ENCODE measurements at places on chromosomes 7 and 10.
A peak's percentile ranks its signal among the peaks of the same experiment; 100 is the strongest.

- no peak for DNase-seq
Observed at GRCh38 chr10:123926401-123927264, 35.0 kb upstream of the CPXM2 start.

- DNase-seq = no peak
Observed at GRCh38 chr7:107785170-107785569, 17.9 kb downstream of the SLC26A3 start.

DNA sequence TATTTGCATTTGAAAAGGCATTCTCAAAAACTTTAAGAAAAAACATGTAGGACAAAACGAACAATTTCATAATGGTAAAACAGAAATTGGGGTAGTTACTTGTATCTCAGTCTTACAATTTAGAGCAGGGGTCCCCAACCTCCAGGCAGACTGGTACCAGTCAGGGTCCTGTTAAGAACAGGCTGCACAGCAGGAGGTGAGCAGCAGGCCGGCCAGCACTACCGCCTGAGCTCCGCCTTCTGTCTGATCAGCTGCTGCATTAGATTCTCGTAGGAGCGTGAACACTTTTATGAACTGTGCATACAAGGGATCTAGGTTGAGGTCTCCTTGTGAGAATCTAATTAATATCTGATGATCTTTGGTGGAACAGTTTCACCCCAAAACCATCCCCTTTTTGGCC, 77.3 kb downstream of the SEMA3A start:
- DNase-seq = no peak

DNA sequence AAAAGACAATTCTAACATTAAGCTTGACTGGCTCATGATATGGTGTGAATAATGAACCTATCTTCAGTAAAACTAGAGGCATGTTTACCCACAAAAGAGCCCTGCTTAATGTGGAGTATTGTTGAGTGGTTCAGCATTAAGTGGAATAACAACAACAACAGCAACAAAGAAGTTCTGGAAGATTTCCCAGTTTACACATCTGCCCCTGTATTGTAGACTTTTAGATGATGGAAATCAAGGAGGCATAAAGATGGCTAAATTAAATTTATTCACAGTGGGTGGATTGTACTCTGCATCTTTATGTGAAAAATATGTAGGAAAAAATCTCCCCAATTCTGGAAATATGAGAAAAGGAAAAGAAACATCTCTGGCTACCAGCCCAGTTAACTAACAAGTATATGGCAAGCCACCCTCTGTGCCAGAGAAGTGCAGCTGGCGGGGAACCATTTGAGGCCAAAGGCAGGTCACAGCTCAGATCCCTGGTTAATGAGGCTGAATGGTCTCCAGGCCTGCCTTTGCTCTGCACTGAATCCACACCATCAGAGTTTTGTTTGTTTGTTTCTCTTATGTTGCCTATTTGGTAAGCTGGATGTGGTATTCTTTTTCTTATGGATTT, 186.0 kb downstream of the SEMA3D start:
- no peak for DNase-seq

DNA sequence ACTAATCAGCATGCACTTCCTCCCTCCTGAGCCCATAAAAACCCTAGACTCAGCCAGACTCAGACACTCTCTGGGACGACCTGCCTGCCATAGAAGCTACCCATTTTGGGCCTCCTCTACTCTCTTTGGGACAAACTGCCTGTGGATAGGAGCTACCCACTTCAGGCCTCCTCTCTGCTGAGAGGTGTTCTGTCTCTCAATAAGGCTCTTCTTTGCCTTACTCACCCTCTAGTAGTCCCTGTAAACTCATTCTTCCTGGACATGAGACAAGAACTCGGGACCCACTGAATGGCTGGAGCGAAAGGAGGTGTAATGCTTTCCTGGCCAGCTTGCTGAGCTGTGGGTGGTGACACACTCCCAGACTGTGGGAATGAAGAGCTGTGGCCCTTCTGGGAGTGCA, 424.8 kb upstream of the FZD8 start:
- DNase-seq = no peak

DNA sequence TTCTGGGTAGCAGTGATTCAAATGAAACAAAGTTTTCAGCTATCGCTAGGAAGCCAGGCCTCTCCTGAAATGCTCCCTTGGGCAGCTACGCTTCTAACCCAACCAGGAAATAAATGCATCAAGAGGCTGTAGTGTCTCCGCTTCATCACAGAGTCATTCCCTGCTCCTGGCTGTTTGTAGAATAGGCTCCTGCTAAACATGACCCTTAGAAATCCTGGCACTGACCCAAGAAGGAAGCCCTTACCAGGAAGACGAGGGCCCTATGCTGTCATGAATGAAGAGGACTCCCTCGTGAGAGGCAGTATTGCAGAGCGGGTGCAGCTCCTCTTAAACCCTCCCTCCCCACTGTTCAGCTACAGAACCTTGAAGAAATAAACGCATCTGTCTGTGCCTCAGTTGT, 48.3 kb downstream of the NOD1 start:
- no peak for DNase-seq

GRCh38 chr10:13987446-13987845, 343.3 kb downstream of the FRMD4A start:
- DNase-seq = no peak

DNA sequence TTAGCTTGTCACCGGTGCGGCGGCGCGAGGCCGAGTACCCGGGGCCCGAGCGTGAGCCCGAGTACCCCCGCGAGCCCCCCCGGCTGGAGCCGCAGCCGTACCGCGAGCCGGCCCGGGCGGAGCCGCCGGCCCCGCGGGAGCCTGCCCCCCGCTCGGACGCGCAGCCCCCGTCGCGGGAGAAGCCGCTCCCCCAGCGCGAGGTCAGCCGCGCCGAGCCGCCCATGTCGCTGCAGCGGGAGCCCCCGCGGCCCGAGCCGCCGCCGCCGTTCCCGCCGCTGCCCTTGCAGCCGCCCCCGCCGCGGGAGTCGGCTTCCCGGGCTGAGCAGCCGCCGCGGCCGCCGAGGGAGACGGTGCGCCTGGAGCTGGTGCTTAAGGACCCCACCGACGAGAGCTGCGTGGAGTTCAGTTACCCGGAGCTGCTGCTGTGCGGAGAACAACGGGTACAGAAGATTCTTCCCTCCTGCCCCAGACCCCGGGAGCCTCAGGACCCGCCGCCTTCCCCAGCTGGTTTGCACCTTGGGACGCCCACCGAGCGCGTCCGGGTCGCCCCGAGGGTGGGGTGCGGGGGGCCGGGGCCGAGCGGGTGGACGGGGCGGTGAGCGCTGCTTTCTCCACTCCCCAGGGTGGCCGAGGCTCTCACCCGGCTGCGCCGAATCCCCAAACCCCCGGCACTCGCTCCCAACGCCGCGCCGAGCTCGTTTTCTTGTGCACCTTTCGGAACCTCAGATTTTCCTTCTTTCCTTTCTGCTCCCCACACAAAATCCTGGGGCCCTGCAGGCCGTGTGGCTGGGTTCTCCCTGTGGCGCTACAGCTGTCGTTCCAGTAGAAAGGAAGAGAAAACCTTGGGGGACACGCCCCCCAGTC, 708 bp downstream of the UBN2 start:
- DNase-seq = peak; percentile 55

DNA sequence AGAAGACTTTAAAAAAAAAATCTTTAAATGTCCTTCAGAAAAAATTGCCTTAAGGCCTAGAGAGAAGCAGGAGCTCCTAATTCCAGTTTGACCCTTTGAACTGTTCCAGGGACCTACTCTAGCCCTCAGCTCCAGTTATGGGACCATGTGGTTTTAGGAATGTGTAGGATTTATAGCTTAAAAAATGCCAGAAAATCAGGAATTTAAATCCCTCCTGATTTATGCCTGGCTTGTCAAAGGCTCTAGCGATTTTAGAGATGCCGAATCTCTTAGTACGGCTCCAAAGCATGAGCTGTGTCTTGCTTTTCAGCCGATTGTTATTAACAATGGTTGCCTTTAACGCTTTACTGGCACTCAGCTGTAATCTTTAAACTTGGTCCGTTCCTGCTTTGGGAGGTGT, 130.6 kb upstream of the NPVF start:
- DNase-seq = no peak

DNA sequence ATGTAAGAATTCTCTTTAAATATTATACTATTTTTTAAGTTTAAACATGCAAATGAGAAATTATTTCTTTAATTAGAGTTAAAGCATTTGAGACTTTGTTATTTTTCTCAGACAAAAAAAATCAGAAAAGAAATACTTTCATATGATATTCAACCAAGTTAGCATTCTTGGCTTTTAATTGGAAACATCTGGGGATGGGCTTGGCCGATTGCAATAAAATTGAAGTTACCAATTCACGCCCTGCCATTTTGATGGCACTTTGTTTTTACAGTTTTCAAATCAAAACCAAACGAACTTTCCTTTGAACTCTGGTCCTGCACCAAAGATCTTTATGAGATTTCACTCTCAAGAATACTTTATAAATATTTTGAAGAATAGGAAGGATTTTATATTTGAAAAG, 127.7 kb downstream of the ATE1 start:
- no peak for DNase-seq

GRCh38 chr7:108266035-108266434, 135.9 kb upstream of the LAMB4 start:
- no peak for DNase-seq

DNA sequence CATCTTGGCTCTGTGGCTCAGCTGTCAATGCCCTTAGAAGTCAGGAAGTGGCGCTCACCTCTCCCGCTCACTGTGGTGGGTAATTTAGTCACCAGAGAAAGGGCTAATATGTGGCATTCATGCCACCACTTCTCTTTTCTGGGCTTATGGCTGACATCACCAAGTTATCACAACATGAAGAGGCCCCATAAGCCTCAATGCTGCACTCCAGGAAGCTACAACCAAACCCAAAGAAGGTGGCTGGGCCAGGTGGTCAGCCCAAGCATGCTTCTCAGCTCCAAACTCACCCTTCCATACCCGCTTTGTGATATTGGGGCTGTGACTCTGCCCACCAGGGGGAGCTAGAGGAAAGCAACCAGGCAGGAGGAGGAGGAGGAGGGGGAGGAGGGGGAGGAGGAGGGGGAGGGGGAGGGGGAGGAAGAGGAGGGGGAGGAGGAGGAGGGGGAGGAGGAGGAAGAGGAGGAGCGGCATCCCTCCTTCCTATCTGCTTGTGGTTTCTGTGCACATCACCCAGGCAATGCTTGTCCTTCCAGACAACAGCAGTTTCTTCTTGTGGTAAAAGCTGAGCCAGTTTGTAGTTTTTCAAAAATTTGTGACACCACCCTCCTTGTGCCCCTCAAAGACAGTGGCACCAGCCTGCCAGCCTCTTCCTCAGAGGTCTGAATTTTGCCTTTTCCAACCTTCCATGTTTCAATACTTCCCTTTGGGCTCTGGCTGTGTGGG, 42.1 kb downstream of the CYP26A1 start:
- no peak for DNase-seq

- peak; percentile 22 for DNase-seq
Observed at GRCh38 chr10:15209827-15210509, 41.5 kb upstream of the NMT2 start.

DNA sequence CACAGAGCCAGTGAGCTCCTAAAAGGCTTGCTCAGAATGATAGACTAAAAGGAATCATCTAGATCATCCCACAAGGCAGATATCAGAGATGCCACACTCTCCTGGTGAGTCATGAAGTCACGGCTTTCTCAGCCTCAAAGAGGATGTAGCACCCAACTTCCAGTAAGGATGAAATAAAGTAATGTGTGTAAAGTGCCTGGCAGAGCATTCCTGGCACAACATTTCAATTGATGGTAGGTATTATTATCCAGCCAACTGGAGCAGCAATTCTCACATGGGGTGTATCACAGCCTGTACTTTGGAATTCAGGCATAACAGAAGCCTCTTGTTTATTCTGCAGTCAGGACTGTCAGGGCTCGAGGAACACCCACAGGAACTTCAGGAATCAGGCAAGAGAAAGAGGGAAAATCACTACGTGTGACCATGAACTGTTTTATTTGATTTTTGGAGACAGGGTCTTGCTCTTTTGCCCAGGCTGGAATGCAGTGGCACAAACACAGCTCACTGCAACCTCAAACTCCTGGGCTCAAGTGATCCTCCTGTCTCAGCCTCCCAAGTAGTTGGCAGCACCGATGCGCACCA, 5.3 kb upstream of the NAT16 start:
- DNase-seq = peak; percentile 37

GRCh38 chr10:104487794-104488438, 134.3 kb downstream of the CFAP58 start:
- DNase-seq = peak; percentile 42

GRCh38 chr10:33798754-33799153, 464.3 kb upstream of the NRP1 start:
- no peak for DNase-seq

- no peak for DNase-seq
Observed at GRCh38 chr7:7125963-7126362, 56.4 kb upstream of the C1GALT1 start.

- DNase-seq = no peak
Observed at GRCh38 chr10:95346715-95347401, 56.1 kb upstream of the PDLIM1 start.

DNA sequence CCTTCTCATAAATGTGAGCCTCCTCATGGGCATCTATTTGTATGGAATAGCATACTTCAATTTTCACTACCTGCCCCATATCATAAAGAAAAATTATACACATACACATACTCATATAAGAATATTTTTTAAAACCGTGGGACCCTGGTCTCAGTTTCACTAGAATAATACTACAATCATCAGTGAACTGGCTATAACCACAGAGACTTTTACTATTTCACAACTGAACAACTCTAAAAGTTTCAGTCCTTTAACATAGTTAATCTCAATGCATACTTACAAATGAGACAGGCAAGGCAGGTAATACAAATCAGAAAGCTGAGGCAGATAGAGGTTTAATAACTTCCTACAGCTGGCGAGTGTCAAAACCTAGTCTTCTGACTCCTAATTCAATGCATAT, 83.1 kb downstream of the LRRN3 start:
- no peak for DNase-seq

DNA sequence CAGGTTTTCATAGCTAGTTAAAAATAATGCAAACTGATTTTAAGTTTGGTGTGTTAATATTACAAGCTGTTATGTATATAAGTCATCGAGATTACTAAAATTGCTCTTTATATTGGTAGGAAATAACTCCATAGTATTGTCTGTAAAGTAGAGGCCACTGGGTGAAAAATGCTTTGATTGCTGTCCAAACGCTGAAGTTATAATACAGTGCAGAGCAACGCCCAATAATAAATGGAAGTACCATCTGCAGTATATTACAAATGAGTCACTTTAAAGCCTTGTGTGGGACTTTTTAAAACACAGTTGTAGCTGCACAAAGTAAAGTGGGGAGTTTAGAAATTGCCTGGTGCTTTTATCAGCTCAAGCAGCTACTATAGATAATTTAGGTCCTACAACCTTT, 196.1 kb downstream of the NXPH1 start:
- DNase-seq = no peak

DNA sequence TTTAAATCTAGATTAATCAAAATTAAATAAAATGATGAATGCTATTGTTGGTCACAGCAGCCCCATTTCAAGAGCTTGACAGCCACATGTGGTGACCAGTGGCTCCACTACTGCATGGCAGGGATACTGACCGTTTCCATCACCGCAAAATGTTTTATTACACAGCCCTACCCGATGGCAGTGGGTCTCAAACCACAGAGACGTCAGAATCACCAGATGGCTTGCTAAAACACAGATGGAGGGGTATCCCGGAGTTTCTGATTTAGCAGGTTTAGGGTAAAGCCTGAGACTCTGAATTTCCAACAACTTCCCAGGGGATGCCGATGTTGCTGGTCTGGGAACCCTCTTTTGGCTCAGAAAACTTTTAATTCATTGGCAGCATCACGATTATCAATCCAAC, 47.9 kb downstream of the RSU1 start:
- DNase-seq = no peak
